Esophagus squamous epithelium (tissue), 5 donors: ENCODE measurements at places on chromosomes 13 and 19.

DNA sequence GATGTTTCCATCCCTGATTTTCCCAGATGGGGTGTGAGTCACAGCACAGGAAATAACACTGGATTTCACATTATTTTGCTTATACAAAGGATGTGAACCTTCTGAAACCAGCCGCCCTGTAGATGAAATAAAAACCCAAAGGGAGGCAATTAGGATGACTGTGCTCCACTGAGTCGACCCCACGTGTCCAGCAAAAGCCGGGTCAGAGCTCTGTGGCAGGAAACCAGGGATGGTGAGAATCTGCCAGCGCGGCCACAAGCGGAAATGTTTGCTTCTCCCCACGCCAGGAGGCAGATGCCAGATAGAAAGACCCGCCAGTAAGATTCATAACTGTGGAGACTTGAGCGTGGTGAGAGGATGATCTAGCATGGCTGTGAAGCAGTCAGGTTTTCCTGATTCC, 764.4 kb downstream of the LIG4 start:
- DNase-seq: no peak

GRCh38 chr13:99062593-99062992, 84.7 kb upstream of the DOCK9 start:
- DNase-seq: no peak

DNA sequence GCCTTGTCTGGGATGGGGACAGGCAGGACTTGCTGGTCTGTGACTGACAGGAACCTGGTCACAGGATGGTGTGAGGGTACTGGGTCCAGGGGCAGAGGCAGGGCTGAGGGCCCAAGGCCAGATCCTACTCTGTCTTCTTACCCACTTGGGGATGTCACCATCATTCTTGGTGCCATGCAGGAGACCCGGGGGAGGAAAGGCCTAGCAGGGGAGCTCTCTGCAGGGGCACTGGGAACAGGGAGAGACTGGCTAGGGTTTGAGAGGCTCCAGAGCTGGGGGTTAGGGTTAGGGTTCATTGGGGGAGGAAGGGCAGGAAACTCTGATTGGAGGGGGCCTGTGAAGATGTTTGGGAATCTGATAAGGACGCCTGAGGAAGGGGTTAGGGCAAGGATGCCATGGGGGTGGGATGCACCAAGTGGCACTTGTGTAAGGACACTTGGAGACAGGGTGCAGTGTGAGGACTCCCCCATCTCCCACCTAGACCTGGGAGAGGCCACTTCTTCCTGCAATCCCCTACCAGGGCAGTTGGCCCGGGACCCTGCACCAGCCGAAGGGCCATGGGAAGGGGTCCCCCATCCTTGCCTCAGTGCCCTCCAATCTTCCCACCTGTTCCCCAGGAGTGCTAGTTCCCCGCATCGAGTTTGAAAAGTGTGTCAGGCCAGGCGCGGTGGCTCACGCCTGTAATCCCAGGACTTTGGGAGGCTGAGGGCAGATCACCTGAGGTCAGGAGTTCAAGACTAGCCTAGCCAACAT, 6.9 kb downstream of the PRR36 start:
- DNase-seq: no peak

DNA sequence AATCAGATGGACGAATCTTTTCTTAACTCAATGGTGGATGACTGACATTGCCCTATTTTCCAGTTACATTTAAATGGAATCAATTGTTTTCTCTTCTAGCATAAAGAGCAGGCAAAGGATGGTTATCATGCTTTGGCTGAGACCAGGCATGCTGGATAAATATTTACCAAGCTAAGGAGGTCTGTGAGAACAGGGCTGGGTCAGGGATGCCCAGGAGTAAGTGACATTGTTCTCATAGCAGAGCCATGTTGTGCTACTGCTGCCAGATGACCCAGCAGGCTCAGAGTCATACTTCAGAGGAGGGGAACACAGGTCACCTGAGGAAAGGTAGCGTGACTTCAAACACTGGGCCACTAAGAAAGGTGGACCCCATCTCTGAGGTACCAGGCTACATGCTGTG, 116.0 kb upstream of the RNF113B start:
- DNase-seq: no peak

GRCh38 chr19:960601-960938, 23.6 kb upstream of the WDR18 start:
- no peak for DNase-seq

DNA sequence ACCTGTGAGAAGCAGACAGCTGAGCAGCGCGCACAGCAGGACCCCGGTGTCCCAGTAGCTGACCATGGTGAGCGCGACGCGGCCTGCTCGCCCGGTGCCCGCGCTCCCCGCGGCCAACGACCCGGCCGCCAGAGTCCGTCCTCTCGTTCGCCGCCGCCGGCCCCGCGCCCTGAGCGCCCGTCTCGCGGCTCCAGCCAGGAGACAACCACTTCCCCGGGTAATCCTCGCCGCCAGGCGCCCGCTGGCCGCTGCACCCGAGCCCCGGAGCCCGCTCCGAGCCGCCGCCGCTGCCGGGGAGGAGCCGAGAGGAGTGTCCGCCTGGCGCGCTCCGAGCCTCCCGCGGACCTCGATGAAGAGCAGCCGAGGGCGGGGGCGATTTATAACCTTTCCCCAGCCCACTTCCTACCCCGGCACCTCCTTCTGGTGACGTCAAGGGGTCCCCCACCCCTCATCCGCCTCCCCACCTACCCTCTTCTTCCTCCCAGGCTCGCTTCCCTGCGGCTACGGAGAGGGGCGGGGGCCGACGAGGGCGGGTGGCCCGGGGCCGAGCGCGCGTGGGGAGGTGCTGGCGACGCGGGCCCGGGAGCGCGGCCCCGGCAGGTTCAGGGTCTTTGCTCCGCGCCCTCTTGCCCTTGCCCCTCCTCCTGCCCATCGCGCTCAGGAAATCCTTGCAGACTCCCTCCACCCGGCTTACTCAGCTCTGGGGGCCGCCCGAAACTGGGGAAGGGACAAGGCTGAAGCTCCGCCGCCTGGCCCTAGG, at the start of gene FLT1:
Gene FLT1 (minus strand): TSS at position 351 of the 760 bp plus-strand sequence. CDS start 285 bp downstream, at position 66.
- DNase-seq: no peak

DNA sequence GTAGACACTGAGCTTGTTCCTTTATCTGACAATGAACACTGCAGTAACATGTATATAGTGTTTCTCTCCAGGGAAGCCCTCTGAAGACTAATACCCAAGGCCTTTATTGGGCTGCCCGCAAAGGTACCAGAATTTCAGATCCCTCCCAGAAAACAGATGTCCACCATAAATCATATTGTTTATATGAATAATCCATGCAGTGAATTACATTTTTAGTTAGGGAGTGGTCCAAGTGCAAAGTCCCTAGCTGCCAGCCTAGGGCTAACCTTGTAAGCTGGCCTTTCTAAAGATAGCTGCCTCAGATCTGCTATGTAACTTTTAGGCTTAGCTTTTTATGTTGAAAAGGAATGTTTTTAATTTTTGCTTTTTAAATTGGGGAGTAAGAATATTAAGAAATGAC, 44.7 kb downstream of the TDRD3 start:
- no peak for DNase-seq

DNA sequence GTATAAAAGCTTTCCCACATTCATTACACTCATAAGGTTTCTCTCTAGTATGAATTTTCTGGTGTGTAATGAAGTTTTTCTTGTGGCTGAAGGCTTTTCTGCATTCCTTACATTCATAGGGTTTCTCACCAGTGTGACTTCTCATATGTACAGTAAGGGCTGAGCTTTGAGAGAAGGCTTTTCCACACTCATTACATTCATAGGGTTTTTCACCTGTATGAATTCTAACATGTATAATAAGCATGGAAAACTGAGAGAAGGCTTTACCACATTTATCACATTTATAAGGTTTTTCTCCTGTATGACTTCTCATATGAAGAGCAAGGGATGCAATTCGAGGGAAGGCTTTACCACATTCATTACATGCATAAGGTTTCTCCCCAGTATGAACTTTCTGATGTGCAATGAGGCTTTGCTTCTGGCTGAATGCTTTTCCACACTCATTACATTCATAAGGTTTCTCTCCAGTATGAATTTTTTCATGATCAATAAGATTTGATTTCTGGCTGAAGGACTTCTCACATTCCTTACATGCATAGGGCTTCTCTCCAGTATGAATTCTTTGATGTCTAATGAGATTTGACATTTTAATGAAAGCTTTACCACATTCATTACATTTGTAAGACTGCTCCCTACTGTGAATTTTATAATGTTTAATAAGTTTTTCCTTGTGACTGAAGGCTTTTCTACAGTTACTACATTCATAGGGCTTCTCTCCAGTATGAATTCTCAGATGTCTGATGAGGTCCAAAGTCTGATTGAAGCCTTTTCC, 42.6 kb downstream of the ZNF527 start:
- no peak for DNase-seq

GRCh38 chr19:51098365-51099046, 9.7 kb downstream of the CTU1 start:
- DNase-seq: no peak

- no peak for DNase-seq
These were observed 686 bp downstream of the SETDB2 start for GRCh38 chr13:49444524-49445395.

DNA sequence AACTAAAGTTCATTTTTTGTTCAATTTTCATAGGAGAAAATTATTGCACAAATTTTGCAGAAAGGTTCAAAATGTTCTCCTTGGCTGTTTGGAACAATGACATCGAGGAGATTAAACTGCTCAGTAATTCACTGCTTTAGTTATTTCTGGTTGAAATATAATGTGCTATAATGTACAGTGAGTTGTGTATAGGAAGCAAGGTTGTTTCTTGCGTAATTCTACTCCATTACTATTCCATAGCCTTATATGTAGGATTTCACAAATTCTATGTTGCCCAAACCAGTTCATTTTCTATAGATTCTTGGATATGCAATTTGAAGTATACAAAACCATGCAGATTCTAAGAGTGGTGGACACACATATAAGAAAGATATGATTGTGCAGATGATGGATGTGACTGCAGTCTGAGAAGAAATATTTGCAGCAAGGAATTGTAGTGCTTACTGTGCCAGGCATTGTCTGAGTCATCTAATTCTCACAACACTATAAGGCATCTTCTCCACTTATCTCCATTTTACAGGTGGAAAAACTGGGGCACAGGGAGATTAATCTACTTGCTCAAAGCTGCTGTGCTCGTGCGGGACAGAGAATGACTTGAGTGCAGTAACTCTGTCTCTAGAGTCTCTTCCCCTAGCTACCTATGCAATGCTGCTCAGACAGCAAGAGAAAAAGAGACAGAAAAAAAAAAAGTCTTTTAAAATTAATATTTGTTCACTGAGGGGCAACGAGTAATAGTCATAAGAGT, 515.5 kb downstream of the MYO16 start:
- DNase-seq: no peak

GRCh38 chr19:41934849-41935374, 6.7 kb upstream of the ERFL start:
- no peak for DNase-seq

DNA sequence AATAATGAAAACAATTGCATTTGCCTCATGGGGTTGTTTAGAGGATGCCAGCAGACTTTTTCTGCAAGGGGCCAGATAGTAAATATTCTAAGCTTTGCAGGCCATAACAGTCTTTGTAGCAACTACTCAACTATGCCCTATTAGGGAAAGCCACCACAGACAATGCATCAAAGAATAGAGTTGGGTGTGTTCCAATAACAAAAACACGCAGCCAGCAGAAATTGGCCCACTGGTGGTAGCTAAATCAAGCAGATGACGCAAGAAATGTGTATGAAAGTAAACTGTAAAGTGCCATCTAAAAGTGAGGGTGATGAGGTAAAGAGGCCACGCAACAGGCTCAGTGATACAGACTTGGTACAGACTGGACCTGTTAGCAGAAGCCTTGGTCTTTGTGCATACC, 75.2 kb upstream of the SIAH3 start:
- DNase-seq: no peak

- DNase-seq: no peak
These were observed 20.9 kb downstream of the SIN3B start for GRCh38 chr19:16850133-16850532.

- DNase-seq: no peak
These were observed 9.3 kb upstream of the PSPC1 start for GRCh38 chr13:19791953-19792537.

DNA sequence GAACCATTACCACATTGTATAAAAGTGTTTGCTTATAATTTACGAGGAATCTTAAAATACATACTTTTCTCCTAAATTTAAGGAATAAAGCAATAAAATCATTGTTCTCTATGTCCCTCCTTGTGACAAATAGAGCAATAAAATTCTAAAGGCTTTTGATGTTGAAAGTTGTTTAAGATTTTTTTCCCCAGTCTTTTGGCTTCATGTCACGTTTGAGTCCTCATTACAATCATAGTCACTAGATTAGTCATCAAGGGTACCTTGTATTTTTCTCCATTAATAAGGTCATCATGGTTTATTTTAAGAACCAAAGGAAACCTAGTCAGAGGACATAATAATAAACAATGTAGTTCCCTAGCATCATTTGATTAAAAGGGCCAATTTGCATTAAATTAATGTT, 3.2 kb downstream of the WBP4 start:
- DNase-seq: no peak

- no peak for DNase-seq
These were observed 3.7 kb downstream of the SLC25A42 start for GRCh38 chr19:19067276-19068072.

DNA sequence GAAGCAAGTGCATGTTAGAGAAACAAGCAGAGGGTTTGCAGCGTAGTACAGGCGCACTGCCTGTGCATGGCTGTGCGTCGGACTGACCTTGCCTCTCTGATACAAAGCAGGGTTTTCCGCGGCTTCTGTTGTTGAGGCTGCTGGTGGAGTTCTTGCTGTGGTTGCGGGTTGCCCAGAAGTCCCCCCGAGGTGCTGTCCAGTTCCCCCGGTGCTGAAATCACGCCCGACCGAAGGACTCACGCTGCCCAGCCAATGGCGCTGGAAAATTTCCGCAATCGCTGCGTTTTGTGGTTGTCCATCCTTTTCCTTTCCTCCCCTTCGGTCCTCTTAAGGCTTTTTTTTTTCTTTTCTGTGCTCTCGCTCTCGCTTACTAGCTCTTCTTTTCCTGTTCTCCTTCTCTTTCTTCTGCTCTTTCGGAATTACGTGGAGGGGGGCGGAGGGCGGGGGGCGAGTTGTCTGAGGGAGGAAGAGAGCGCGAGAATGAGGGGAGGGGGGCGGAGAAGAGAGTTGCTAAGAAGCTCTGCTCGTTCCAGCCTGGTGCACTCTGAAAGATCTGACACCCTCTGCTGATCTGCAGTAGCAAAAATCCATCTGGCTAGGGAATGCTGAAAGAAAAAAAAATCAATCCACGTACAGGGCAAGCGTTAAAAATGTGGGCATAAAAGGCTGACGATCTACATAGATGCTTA, at the start of gene SLITRK1:
Gene SLITRK1 (minus strand): TSS at position 558 of the 689 bp plus-strand sequence. CDS start 967 bp downstream, outside the sequence.
- no peak for DNase-seq

- DNase-seq: no peak
These were observed 16.2 kb downstream of the TLE6 start for GRCh38 chr19:2993579-2993978.

DNA sequence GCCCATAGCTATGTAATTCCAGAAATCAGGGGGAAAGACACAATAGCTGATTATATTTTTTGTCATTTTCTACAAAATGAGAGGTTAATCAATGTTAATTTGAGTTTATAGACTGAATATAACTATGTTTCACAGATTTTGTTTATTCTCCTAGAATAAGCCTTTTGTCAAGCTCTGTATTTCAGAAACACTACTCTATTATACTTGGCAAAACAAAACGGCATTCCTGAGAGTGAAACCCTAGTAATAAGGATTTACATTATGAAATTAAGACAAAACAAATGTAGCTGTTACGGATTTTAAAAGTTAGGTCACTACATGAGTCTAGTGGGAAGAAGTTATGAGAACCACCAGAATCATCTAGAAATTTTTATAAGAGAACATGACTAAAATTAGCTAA, 334.2 kb downstream of the KLF12 start:
- DNase-seq: no peak
